ENCODE measurements at places on chromosomes 6 and 20.
A peak's percentile ranks its signal among the peaks of the same experiment; 100 is the strongest.

DNA sequence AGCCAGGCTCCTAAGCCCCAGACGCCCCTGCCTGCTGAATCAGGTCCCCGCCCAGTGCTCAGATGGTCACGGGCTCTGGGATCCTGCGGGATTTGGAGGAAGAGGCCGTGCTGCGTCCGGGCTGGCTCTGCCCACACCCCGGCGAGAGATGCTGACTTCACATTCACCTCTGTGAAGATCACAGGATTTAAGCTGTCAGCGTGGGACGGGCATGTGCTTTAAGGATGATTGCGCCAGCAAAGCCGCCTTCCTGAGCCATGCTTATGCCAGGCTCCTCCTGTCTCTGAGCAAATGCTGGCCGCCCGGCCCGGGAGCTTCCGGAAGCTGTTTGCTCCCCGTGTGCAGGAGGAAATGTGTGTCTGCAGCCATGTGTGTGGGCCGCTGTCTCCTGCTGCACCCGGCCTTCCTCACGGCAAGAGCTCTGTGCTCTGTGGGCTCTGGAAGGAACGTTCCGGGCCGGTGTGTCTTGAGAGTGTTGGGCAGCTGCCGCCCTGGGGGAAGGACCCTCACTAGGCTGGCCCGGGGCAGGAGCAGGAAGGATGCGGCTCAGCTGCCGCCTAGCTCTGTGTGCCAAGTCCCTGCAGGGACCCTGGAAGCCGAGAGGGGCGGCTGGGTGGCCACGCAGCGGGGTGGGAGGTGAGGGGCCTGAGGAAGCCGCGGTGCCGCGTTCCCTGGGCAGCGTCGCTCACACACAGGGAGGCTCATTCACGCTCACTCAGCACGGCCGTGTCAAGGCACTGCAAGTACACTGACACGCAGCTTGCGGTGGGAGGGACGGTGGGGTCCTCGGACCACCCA is 19.0 kb upstream of the BHLHE23 start:
- DNase-seq, result no peak

- DNase-seq, result no peak
These were observed 1282.3 kb upstream of the GJE1 start for GRCh38 chr6:140850438-140850837.

DNA sequence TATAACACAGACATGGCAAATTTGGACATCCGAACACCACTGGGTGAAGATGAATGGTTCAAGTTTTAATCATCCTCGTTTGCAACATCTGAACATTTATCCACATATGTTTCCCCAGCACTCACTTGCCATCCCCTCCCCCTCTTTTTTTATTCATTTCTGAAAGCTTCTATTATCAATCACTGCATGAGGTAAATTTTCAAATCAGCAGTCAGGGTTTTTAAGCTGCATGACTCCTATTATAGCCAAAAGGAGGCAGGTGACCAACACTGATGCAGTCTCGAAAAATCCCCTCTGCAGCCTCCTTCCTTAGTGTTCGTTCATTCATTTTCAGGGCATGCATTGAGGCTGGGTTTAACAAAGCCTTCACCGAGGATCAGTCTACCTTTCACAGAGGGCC is 530.8 kb upstream of the JARID2 start:
- no peak for DNase-seq

GRCh38 chr6:141208101-141208500 is 924.6 kb upstream of the GJE1 start:
- no peak for DNase-seq

DNA sequence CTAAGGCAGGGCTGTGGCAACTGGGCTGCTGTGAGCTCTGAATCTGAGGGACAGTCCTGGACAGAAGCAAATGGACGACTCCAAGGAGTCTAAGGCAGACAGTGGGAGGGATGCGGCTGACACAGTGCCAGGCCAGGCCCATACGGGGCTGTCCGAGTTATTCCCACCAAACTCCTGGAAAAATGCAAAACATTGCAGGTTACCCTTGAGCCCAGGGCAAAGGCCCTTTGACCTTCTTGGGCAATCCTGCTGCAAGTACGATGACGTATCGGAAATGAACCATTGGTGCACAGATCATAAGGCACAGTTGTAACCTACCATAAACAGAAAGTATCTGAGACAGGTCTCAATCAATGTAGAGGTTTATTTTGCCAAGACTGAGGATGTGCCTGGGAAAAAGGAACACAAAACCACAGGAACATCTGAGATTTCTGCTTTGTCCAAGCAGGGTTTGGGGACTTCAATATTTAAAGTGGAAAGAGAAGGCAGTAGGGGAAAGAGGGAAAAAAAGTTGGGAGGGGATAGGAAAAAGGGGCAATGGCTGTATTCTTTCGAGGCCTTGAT is 118.9 kb downstream of the DACT2 start:
- no peak for DNase-seq

DNA sequence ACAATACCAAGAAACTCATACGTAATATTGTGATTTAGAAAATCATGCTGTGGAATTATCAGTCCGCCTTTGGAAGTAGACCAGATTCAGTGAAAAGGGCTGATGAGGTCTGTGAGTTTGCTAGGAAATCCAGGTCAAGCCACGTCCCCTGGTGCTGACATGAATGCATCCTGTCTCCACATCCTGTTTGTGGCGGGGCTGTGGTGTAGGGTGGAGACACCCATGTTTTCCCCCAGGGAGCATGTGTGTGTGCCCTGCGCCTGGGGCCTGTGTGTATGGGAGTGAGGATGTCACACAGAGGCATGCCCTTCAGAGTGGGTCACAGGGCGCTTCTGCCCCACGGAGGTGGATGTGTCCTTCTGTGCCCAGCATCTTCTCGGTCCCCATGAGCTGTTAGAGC is 109.1 kb downstream of the SASH1 start:
- DNase-seq, result no peak

DNA sequence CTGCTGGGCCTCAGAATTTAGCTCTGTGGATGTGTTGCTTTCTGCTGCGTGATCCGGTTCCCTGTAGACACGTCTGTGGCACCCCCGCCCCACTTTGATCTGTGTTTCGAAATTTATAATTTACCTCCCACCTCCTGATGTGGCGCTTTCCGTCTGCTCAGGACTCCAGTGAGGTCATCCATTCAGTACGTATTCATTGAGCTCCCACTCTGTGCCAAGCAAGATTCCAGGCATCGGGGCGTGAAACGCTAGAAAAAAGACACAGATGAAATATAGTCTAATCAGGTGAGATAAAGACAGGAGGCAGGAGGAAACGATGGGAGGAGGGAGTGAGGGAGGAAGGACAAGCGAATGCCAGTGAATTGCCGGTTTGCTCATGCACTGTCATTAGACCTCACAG is 431.9 kb upstream of the SULF2 start:
- DNase-seq, result no peak

GRCh38 chr6:37280162-37280887 is 22.4 kb upstream of the TMEM217 start:
- no peak for DNase-seq

GRCh38 chr6:10397756-10398445 is 17.0 kb downstream of the TFAP2A start:
- DNase-seq, result no peak

DNA sequence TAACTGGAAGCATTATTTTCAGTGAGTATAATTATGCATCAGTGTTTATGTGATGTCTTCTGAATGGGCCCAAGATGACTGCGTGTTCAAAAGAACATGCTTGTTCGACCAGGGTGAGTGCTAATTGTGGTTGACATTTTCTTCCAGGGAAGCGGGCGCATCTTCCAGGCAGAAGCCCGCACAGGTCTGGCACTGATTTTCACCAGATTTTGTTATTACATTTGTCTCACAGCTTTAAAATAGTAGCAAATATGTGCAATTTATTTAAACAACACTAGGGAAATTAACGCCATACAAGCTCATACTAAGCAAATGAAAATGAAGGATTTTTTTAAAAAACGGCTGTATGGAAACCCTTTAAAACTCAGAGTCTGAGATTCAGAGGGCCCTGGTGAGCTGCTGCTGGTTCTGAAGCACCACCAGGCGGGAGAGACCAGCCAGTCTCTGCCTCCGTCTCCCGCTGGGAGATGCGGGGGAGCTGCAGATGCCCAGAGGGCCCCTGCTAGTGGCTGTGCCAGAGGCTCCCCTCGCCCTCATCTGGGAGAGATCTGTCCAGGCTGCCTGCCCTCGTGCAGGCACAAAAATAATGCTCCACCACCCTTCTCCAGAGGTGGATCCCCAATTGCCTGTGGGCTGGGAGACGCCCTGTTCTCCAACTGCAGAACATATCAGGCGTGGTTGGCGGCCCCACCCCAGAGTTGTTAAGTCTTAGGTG is 297.0 kb downstream of the TAF4 start:
- no peak for DNase-seq

DNA sequence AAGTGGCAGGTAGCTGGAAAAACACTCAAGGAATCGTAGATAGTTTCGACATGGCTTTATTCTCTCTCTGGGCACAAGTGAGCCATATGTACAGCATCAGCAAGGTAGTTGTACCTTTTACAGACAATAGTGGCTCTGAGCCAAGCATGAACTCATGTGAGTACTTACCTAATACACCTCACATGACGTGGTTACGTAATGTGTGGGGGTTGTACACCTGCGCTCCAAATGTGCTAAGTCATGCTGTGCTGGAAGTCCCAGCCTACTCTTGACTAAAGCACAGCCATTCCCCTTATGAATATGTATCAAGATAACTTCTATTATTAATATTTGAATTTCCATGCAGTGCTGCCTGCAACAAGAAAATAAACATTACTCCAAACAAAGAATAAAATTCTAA is 78.8 kb upstream of the HMGN3 start:
- DNase-seq, result no peak

- DNase-seq, result no peak
These were observed 6.2 kb downstream of the TMEM242 start for GRCh38 chr6:157316871-157317814.

DNA sequence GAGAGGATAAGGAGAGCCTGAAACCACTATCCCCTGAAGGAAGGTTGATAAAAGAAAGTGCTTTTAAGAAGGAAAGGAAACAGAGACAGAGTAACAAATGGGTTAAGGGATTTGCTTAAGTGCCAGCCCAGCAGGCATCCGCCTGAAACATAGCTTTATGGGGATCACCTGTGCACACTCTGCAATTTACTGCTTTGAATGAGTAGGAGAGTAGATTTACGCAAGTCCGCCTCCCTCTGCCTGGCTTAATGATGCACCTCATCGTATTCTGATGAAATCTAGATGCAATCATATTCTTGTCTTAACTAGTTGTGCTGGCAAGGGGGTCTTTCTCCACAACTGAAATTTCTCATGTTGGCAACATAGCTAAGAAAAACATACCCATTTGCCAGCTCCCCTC is 101.1 kb upstream of the ID4 start:
- DNase-seq, result no peak

DNA sequence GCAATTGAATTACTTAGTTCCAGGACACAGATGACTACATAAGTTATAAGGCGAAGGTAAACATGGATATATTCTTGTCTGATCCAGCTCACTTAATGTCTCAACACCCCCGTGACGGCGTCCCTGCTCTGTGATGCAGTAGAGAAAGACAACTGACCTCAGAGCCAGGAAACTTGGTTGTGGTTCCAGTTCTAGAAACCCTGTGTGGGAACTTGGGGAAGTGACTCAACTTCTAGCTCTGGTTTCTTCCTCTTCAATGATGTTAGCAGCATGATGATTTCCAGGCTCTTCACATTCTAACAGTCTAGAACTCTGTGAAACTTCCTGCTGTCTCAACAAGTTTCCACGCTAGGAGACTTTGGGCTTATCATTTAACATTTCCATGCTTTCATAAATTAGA is 18.4 kb downstream of the LAMA4 start:
- no peak for DNase-seq

GRCh38 chr6:16136621-16137450 is 8.0 kb downstream of the MYLIP start:
- DNase-seq, result peak; percentile 53

DNA sequence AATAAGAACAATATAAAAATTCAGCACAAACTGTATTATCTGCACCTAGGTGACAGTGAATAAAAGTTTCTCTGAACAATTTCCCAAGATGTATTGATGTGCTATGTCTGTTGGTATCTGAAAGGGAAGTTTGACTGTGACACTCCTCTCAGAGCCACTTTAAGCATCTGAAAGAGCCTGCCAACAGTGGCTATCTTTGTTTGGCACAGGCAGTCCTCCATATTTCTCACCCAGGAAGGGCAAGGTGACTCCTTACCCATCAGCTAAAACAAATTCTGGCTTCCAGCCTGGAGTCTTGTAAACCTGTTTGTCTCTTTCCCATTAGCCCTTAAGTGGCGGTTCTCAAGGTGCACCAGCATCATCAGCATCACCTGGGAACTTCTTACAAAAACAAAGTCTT is 122.4 kb upstream of the VGLL2 start:
- no peak for DNase-seq

DNA sequence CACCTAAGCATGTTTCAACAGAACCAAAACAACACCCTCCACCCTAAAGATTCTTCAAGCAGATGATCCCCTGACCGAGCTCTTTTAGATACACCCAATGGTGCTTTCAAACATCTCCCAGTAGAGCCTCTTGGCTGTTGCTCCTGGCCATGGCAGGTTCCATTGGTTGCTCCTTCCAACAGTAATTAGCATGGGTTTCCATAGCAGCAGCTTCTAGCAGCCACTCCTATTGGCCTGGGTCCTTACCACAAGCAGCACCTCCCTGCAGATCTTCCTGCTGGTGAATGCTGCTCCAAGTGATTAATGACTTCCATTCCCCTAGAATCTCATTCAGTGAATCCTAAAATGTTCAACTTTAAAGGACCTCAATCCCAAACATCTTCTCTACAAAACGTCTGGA is 13.9 kb downstream of the CCN2 start:
- DNase-seq, result no peak

- no peak for DNase-seq
These were observed 26.4 kb downstream of the ABHD12 start for GRCh38 chr20:25364180-25364788.

DNA sequence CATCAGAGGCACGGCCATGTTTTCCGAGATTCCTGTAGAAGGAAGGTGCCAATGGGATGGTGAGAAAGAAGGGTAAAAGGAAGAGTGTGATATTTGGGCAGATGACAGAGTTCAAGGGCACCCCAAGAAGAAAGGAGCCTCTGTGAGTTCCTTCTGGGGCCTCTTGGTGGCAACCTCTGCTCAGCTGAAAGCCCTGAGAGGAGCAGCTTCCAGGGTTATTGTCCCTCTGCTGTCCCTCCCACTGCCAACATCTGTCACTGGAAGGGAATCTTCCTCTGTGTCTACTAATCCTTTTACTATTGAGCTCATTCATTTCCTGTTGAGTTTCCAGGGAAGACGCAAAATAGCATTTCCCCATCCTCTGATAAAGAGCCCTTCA is 40.0 kb upstream of the KCNK16 start:
- DNase-seq, result no peak

DNA sequence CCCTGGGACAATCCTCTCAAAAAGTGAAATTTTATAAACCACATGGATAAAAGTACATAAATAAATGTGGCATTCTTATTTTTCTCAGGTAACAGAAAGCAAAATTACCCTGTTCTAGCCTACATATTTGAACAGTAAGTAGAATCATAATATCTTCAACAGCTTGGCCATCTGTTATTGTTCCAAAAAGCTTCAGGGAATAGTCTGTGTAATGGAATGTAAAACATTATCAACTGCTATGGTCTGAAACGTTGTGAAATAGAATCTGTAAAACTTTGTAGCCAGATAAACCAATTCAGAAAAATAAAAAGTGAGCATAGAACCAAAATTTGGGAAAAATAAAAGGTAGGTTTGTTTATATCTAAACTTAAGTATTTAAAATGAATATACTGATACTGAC is 114.7 kb downstream of the THEMIS start:
- no peak for DNase-seq

- no peak for DNase-seq
These were observed 322.8 kb upstream of the NT5E start for GRCh38 chr6:85127168-85127498.

- DNase-seq, result no peak
These were observed 246.7 kb downstream of the CD109 start for GRCh38 chr6:73942592-73943186.

All from stimulated activated CD4-positive, alpha-beta T cell treated with anti-CD3 and anti-CD28 coated beads, Interleukin-1b, Interleukin-23, amount 100 ng/mL, for 4 hours (primary cell).